Activated naive CD8-positive, alpha-beta T cell treated with anti-CD3 and anti-CD28 coated beads for 36 hours (primary cell): ENCODE measurements at places on chromosomes 3 and 15.

GRCh38 chr3:157588386-157589060 lies 85.3 kb upstream of the VEPH1 start:
- DNase-seq, result no peak

DNA sequence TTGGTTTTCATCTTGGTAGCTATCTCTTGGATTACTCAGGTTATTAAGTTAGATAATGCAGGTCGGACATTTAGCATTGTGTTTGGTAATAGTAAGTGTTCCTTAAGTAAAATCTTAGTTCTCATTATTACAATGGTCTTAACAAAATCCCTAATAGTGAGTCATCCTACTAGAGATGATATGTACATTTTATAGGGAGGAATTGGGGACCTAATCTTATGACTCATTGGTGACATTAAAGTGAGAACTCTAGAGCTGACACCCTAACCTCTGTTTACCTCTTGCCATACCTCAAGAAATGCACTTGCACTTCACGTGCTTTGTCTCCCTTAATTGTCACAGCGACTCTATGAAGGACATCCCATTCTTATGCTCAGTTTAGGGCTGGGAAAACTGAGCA lies 174.9 kb downstream of the CADPS start:
- DNase-seq, result no peak

DNA sequence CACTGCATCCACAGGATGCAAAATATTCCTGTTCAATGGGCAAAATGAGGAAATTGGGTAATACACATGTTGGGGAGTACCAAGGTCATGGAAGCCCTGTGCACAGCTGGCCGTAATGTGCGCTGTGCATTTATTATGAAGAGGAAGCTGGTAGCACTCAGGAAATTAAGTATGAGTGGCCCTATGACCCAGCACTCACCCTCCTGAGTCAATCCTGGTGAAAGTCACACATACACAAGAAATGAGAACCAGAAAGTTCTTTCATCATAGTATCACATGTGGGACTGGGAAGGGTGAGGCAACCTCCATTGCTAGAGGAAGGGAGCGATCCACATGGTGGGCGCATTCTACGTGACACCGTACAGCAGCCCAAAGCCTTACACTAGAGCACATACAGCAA lies 11.4 kb upstream of the PRR20G start:
- no peak for DNase-seq

DNA sequence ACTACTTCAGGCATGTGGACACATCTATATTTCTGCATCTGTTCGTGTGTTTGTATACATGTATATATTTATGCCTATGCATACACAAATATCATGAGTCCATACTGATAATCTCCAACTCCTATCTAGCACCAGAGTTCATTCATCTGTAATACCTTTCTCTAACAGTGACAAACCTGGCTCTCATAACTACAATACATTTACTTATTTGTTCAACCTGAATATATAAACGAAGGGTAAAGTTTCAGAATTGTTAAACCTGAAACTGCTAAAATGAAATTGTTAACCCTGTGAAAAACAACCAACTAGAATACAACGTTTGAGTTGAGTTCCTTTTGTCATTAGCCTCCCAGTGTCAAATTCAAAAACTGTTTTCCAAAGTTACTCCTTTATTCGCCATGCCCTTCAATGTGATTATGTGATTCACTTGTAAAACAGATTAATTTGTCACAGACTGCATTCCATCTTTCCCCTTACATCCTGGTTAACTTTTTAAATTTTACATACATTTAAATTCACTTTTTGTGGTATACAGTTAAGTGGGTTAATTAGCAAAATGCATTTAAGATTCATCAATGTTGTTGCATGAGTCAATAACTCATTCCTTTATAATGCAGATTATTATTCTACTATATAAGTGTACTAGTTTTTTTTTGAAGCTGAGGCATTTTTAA lies 58.5 kb downstream of the PIK3R4 start:
- DNase-seq, result no peak

GRCh38 chr3:128074851-128075521 lies 22.7 kb downstream of the SEC61A1 start:
- DNase-seq, result no peak

GRCh38 chr3:58570851-58571250 lies 6.3 kb downstream of the FAM107A start:
- no peak for DNase-seq

GRCh38 chr3:36891701-36892160 lies 53.1 kb downstream of the TRANK1 start:
- DNase-seq, result no peak

- DNase-seq, result no peak
Measured at GRCh38 chr3:9669720-9670432, 20.6 kb downstream of the MTMR14 start.

GRCh38 chr3:2023959-2024358 lies 74.7 kb upstream of the CNTN4 start:
- DNase-seq, result no peak

GRCh38 chr15:79834495-79834894 lies 62.3 kb downstream of the MTHFS start:
- DNase-seq, result no peak

- DNase-seq, result no peak
Measured at GRCh38 chr3:152619691-152620090, 215.2 kb upstream of the P2RY1 start.

DNA sequence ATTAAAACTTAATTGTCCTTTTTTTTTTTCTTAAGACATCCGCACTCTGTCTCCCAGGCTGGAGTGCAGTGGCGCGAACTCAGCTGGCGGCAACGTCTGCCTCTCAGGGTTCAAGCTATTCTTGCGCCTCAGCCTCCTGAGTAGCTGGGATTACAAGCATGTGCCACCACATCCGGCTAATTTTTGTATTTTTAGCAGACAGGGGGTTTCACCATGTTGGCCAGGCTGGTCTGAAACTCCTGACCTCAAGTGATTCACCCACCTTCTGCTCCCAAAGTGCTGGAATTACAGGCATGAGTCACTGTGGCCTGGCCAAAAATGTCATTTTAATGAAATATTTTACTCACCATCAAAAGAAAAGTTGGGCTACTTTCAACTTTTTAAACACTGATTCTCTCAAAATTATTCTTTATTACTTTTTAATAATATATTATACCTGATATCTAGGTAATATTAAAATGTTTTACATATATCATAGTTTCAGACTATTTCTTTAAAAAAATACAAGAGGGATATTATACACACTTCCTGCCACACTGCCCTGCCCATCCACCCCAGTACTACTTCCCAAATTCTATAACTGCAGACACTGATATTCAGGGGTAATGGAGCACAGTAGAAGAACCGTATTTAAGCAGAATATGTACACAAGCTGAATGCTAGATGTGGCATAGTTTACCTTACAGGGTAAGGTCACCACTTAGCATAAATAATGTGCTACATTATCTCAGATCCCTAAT lies 723.9 kb upstream of the ZNF385D start:
- no peak for DNase-seq

- no peak for DNase-seq
Measured at GRCh38 chr3:111715911-111716523, 120.9 kb upstream of the ZBED2 start.
